ENCODE measurements at places on chromosomes 1 and 21.
A peak's percentile ranks its signal among the peaks of the same experiment; 100 is the strongest.

GRCh38 chr1:163421701-163422100 is 99.9 kb downstream of the NUF2 start:
- no peak for DNase-seq

DNA sequence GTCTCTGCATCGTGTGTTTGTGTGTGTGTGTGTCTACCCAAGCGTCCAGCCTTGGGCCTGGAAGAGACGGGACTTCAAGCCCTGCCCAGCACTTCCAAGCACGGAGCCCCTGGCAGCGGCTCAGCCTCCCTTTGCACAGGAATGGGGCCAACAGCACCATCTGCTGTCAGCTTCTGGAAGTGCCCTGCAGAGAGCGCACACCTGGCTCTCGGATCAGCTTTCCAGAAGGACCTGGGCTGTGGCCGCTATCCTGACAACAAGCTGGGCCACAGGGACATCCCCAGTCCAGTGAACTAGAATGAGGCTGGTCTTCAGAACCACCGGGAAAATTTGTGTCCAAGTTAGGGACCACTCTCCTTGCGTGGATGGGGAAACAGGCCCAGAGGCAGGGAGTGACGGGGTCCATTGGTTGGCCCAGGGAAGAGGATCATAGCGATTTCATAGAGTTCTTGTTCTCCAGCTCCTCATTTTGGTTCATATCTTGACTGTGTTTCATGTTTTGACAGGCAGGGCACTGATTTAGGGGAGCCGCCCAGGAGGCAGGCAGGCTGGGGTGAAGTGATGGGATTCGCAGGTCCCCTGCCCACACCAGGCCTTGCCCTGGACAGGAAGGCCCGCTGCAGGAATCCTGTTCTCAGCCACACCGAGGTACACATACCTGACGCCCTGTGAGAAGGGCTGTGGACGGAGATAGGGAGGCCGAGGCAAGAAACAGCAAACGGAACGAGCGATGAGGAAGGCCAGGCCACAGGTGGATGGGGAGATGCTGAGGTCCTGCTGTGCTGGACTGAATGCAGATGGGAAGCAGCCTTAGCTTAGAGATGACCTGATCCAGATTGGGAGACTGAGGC is 38.4 kb downstream of the TAS1R2 start:
- no peak for DNase-seq

GRCh38 chr21:38319781-38320180 is 63.0 kb downstream of the KCNJ15 start:
- DNase-seq = no peak

DNA sequence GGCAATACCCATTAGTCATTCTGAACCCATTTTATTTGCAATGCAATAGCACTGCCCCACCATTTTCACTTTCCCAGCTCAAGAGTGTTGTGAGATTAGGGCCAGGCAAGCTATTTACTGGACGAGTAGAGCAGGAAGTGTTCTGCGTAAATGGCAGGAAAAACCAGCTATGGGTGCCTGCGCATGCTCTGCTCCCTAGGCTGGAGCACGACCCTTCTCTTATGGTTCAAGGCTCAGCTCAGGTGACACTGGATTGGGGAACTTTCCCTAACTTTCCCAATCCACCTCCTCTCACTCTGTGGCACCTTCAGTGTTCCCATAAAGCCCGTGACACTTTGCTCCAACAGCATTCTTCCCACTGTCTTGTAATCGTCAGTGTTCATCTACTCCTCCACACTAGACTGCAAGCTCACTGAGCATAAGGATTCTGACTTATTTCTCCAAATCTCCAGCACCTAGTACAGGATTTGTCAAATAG is 3.6 kb upstream of the MAN1A2 start:
- no peak for DNase-seq

- no peak for DNase-seq
Observed at GRCh38 chr1:75796376-75797272, at the start of gene MSH4. TSS of gene MSH4 (plus strand) at chr1:75796882. CDS start at chr1:75796986, 104 bp downstream.

GRCh38 chr1:50972766-50973165 is 2.7 kb downstream of the CDKN2C start:
- DNase-seq = peak; percentile 56

DNA sequence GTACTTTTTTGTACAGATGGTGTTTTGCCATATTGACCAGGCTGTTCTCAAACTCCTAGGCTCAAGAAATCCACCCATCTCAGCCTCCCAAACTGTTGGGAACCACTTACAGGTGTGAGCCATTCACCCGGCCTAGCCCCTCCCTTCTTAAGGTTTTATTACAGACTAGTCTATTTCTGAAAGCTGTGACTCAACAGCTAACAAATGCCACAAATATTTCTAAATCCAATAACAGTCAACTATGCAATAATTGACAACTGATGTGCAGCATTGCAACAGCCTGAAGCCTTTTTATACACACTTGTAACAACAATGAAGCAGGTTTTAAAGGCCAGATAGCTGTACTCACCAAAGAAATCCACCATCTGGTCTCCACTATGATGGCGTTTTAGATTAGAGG is 51.4 kb downstream of the GRIK1 start:
- no peak for DNase-seq

GRCh38 chr1:183685112-183685713 is 32.1 kb upstream of the APOBEC4 start:
- no peak for DNase-seq

- DNase-seq = no peak
Observed at GRCh38 chr1:9687120-9687873, 35.8 kb downstream of the PIK3CD start.

- DNase-seq = peak; percentile 36
Observed at GRCh38 chr1:6343506-6344405, 49.8 kb downstream of the ACOT7 start.

DNA sequence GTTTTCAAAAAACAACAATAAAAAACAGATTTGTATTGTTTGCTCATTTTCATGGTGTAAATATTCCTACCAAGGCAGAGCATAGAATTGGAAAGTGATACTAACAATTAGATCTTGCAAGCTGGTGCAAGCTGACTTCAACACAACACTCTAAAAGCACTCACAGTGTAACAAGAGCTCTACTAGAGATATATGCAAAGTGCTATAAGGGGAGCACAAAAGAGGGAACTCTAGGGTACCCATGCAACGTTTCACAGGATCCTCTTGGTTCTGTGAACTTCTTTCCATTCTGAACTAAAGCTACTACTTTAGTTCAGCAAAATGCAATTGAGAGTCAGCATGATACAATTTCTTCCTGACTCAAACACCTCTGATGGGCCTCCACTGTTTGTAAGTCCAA is 78.3 kb downstream of the ATP1B1 start:
- no peak for DNase-seq

GRCh38 chr1:43388613-43389012 is 987 bp downstream of the MED8 start:
- no peak for DNase-seq

DNA sequence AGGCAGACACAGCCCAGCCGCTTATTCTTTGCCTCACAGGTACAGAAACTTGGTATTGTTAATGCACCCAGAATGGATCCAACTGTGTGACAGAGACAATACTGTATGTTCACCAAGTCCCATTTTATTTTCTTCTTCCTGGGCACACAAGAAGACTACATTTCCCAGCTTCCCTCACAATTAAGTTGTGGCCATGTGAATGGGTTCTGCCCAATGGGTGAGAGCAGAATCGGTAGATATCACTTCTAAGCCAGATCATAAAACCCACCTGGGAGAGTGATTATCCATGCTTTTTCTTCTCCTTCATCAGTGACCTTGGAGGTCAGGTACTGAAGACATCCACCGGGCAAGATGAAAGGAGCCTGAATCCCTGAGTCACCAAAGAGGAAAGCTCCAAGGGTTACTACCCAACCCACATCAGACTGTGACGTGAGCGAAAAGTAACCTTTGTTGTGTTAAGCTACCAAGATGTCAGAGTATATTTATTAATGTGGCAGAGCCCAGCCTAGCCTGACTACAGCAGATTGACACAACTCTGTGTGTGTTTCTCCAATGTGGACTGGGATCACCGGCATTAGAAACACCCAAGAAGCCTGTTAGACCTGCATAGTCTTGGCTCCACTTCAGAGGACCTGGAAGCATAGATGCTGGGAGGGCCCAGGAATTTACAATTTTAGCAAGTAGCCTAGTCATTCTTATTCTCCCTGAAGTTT is 79.1 kb upstream of the GRIK3 start:
- no peak for DNase-seq

- DNase-seq = no peak
Observed at GRCh38 chr1:57603696-57604095, 179.8 kb upstream of the DAB1 start.

GRCh38 chr1:212699625-212700222 is at the start of gene BATF3:
TSS of gene BATF3 (minus strand) at chr1:212699840. CDS start at chr1:212699762, 78 bp downstream.
- DNase-seq = no peak

DNA sequence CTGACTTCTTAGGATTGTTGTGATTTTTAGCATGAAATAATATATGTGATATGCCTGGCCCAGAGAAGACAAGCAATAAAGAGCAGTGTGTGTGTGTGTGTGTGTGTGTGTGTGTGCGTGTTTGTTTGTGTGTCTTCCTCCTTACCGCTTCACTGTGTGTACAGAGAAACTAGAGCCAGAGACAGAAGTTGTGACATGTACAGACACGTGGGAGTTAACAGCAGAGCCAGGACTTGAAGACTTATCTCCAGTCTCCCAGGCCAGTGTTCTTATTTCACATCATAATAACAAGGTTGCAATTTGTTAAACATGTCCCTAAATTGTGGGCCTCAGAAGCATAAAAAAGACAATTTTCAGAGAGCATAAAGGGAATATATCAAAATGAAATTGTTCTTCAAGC is 192.0 kb upstream of the JUN start:
- DNase-seq = no peak

- no peak for DNase-seq
Observed at GRCh38 chr1:248189026-248189425, 8.0 kb upstream of the OR2M3 start.

GRCh38 chr1:1122078-1122811 is 6.4 kb upstream of the C1orf159 start:
- peak; percentile 24 for DNase-seq
